Lower leg skin (tissue), 4 donors: ENCODE measurements at places on chromosomes 2 and 18. TPM values are rescaled to one million over a fixed set of nuclear protein-coding genes. Genes with fewer than 3 reads are reported as not detected.

- DNase-seq, result no peak
These were observed 141.7 kb upstream of the LMAN1 start for GRCh38 chr18:59500765-59501164.

DNA sequence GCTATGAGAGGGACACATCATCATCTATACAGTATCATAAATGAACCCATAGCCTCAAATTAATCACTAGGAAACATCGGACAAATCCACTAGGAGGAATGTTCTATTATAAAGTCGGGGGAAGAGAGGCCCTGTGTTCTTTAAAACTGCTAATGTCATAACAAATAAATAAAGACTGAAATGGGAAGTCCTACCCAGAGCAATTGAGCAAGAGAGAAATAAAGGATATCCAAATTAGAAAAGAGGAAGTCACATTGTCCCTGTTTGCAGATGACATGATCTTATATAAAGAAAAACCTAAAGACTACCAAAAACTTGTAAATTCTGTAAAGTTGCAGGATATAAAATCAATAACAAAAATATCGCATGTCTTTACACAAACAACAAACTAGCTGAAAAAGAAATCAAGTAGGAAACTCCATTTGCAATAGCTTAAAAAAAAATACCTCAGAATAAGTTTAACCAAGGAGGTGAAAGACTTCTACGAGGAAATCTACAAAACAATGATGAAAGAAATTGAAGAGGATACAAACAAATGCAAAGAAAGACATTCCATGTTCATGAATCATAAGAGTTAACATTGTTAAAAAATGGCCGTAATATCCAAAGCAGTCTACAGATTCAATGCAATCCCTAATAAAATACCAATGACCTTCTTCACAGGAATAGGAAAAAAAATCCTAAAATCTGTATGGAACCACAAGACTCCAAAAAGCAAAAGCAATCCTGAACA, 30.6 kb downstream of the RTN4 start:
- DNase-seq, result no peak

DNA sequence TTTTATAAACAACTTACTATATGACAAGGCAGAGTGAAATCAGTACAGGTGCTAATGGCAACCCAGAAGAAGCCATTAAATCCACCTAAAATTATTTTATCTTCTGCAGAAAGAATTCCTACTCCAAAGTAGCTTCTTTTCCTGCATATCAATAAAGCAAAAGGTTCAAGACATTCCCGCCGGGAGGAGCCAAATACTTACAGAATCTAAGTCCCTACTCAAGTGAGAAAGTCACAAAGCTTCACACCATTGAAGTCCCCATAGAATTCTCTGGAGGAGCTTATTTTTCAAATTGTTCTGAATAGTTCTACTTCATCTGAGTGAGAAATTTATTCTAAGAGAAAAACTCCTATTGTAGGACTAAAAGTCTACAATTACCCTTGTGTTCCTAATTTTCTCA, 233.7 kb upstream of the HNRNPA3 start:
- DNase-seq, result no peak

Gene TTR
- not detected for total RNA-seq

Gene IL18R1
- total RNA-seq, result 1.6 TPM
